NCI-H1105 treated with DMSO at 0.1 percent for 48 hours (cell line): ENCODE measurements at places on chromosomes 5 and 9.

DNA sequence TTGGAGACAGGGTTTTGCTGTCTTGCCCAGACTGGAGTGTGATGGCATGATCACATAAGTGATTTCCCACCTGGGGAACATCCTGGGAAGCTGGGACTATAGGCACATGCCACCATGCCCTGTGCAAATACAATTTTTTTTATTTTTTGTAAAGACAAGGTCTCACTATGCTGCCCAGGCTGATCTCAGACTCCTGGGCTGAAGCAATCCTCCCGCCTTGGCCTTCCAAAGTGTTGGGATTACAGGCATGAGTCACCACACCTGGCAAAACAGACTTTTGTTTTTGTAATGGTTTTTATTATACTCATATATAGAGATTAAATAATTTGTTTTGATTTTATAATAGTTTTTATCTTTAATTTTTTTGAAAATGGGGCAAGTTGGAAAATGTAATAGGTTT lies 14.7 kb downstream of the DNAJC25 start:
- DNase-seq: no peak

GRCh38 chr9:116907989-116908388 lies 220.9 kb downstream of the TRIM32 start:
- DNase-seq: no peak

DNA sequence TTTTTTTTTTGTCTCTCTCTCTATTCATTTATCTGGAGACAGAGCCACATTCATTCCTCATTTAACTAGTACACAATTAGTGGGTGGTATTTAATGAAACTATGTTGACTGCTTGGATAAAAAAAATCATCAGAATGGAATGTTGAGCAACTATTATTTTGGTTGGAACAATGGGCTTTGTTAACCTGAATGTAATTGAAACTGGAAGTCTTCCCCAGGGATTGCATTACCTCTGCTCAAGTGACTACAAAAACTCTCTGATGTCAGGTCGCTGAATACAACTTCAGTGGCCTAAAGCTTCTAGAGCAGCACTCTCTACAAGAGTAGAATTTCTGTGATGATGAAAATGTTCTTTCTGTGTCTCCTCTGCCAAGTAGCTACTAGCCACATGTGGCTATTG lies 295.8 kb downstream of the DEPDC1B start:
- no peak for DNase-seq

DNA sequence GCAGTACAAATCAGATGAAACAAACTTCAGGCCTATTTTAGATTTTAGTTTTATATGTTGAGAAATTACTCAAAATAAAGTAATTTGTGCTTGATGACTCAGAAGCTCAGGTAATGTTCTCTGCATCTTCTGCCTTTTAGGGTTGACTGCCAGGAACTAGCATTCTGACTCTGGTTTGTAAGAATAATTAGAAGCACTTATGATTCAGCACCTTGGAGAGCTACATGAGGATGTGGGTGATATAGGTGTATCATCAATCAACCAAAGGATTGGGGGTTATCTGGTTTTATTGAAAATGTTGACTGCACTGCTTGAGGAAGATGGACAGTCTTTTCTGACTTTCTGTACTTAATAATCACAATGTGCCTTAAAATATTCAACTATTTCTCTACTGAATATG lies 118.7 kb upstream of the SGCD start:
- no peak for DNase-seq
